Right lung (tissue), 10 donors: ENCODE measurements at places on chromosomes 3 and 15. TPM values are rescaled to one million over a fixed set of nuclear protein-coding genes. Genes with fewer than 3 reads are reported as not detected.

The SAMMSON gene
- polyA plus RNA-seq = 0.08 TPM

The ALDH1A2 gene
- 60.1 TPM for polyA plus RNA-seq

The PLOD2 gene
- 43.5 TPM for polyA plus RNA-seq

The PDE12 gene
- polyA plus RNA-seq = 10.0 TPM

The TOPBP1 gene
- polyA plus RNA-seq = 29.7 TPM

The NPAP1 gene
- polyA plus RNA-seq = 0.59 TPM

The DPPA4 gene
- polyA plus RNA-seq = 5.3 TPM

The TMC3 gene
- 0.20 TPM for polyA plus RNA-seq

The NDN gene
- polyA plus RNA-seq = 93.4 TPM
